ENCODE measurements at places on chromosomes 7 and 10. TPM values are rescaled to one million over a fixed set of nuclear protein-coding genes. Genes with fewer than 3 reads are reported as not detected.
A peak's percentile ranks its signal among the peaks of the same experiment; 100 is the strongest.

Gene IPMK
- 6.4 TPM for total RNA-seq

Gene C10orf53
- not detected for total RNA-seq

Gene HOXA11
- not detected for total RNA-seq

Gene SNX10
- 5.4 TPM for total RNA-seq

Gene NPTX2
- total RNA-seq = 2.7 TPM

GRCh38 chr7:126574276-126575250 is 678.2 kb downstream of the GRM8 start:
- DNase-seq = peak; percentile 28

DNA sequence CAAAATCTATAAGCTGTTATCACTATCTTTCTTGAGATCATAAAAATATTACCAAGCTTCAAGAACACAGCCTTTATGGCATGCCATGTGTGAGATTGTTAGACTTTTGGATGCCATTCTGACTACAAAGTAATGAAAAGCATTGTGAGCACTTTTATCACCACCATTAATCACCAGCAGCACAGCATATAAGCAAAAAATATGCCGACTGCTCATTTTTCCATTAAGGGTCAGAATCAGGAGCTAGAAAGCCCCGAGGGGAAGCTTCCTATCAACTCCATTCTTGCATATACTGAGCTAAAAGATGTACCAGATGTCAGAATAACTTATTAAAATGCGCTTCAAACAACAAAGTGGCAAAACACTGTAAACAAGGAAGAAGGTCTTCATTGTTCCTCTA is 114.3 kb downstream of the LMBR1 start:
- DNase-seq = no peak

DNA sequence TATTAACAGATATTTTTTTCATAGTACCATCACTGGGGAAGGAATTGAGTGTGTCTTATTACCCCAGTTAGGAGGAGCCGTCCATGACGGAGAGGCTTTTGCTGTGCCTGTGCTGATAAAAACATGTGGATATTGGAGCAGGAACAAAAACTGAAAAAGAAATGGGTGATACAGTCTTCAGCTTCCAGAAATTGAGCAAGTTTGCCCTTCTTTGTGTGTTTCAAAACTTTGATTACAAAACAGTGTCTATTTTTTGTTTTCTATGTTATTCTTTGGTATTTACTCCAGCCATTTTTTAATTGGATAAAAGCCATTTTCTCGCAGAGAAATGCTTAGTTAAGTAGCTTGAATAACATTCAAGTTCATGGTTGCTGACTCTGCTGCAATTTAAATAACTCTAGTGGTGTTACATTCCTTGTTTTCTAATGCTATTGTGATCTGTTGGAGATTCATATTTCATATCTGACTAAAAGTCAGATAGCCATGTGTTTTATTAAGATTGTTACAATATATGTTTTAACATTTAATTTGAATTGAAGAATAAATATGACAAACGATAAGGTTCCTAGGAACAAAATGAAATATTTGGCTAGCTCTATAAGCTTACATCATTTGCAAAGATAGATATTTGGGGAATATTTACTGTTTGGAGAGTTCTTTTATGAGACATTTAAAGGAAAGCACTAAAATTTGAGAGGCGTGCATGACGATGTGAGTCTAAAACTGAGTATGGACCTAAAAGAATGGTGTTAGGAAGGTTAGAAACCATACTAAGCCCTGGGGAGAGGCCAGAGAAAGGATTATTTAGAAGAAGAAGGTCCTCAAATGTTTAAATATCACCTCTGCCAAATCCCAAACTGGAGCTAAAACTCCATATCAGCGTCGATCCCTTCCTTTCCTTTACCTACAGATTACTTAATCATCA is 747.3 kb upstream of the CELF2 start:
- no peak for DNase-seq

GRCh38 chr7:136131304-136131630 is 154.1 kb upstream of the MTPN start:
- no peak for DNase-seq

Measured in mucosa of gallbladder (tissue), 1 donor.